CD8-positive, alpha-beta memory T cell (primary cell): ENCODE measurements at places on chromosomes 5 and 9. TPM values are rescaled to one million over a fixed set of nuclear protein-coding genes. Genes with fewer than 3 reads are reported as not detected.

DNA sequence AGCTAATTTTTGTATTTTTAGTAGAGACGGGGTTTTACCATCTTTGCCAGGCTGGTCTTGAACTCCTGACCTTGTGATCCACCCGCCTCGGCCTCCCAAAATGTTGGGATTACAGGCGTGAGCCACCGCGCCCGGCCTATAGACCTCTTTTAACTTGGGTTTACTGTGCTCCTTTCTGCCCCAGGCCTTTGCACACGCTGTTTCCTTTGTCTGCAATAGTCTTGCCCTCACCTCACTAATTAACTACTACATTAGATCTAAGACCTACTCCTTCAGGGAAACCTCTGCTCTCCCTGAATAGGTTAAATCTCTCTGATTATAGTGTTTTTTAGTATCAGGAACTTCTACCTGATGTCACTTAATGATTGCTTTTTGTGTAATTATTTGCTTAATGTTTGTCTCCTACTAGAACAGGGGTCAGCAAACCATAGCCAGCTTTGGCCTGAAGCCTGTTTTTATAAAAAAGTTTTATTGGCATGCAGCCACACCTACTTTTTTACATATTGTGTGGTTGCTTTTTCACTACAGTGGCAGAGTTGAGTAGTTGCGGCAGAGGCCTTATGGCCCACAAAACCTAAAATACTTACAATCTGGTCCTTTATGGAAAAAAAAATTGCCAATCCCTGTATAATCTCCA is 31.2 kb upstream of the TLE1 start:
- no peak for DNase-seq

TRIM36 gene
- 0.58 TPM for total RNA-seq

GRCh38 chr9:134534661-134535080 is 106.9 kb upstream of the COL5A1 start:
- no peak for DNase-seq

OR13C8 gene
- total RNA-seq, result not detected
